DMS79 treated with DMSO at 0.1 percent for 48 hours (cell line): ENCODE measurements at places on chromosomes 2 and 18.

GRCh38 chr2:120746144-120746543 lies 10.5 kb downstream of the GLI2 start:
- no peak for DNase-seq

GRCh38 chr2:177476897-177477296 lies 84.3 kb downstream of the AGPS start:
- no peak for DNase-seq

DNA sequence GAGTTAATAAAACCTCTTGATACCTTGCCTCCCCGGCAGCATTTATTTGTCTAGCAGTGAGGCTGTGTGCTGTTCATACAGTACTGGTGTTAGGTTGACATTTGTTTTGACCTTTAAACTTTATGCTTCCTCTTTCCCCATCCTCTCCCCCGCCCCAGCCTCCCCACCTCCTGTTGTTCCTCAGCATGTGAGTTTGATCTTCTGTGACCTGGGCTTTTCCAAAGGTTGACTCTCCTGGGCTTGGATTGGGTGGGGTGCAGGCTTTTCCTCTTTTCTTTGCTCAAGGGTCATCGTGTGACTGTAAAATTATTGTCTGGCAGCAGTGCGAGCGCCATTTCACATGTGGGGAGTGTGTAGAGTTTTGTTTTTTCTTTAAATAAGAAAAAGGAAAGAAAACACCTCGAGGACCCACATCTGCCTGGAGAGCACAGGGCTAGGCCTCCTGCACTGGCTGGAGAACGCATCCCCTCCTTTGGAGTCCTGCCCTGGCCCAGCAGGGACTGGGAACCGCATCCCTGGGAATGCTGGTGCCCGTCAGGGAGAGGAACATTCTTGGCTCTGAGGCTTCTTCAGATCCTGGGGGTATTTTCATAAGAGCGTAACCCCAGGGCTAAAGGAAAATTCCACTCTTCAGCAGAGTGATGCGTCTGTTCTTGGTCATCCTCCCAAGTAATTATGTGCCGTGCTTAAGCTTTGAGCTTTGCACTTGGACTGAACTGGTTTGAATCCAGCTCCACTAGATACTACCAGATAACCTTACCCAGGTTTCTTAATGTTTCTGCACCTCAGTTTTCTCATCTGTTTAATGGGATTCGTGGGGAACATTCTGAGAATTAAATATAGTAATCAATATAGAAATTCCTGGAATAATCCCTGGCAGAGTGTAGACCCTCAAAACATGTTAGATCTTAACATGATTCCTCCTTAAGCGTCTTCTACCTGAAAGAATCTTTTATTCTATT lies 91.5 kb downstream of the SETBP1 start:
- DNase-seq = no peak

- DNase-seq = peak; percentile 19
Measured at GRCh38 chr2:108215794-108216211, 24.0 kb upstream of the SULT1C3 start.

DNA sequence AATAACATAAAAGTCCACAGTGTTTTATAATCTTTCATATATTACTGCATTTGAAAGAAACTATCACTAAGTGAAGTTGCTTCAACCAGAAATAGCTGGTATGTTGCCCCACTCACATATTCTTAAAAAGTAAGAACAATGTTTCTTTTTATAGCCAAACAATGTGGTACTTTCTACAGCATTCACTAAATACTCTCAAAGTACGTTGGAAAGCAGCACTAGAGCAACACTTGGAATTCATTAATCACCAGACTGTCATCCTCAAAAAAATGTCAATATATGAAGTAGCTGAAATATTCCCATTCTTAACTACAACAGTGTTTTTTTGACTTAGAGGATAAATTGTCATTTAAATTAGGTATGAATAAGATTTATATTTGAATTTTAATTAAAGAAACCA lies 32.8 kb downstream of the COBLL1 start:
- DNase-seq = no peak

GRCh38 chr18:51739044-51739666 lies 541.7 kb upstream of the MEX3C start:
- no peak for DNase-seq

DNA sequence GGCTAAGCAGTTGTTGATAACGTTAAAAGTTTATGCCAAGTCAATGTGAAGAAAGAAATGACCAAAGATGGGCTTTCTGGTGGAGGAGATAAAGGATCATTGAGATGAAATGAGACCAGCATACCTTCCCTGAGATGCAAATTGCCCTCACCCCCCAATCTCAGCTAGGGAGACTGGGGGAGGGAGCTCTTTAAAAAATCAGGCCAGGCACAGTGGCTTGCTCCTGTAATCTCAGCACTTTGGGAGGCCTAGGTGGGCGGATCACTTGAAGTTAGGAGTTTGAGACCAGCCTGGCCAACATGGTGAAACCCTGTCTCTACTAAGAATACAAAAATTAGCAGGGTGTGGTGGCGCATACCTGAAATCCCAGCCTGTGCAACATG lies 30.9 kb upstream of the KCMF1 start:
- DNase-seq = no peak

DNA sequence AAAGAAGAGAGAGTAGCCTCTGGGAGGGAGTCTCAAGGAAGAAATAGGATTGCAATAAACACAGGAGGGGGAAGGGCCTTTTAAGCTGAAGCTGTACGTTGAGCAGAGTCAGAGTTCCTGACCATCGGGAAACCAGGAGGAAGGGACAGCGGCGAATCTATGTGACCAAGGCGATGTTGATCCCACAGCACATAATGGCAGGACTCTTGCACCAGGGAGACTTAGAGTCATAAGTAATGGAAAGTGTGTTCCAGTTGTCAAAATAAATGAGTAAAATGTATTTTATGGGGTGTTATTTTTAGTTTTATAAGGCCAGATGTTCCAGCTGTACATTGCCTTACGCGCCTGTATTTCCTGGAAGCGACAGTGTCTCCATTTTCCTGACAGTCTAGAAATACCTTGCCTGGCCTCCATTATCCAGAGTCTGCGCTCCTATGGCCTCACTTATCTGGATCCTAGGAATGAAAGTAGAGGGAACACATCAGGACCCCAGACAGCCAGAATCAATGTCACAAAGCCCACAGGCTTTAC lies 152.8 kb upstream of the COPS8 start:
- no peak for DNase-seq

- DNase-seq = peak; percentile 89
Measured at GRCh38 chr2:53575721-53576124, 191.9 kb upstream of the CHAC2 start.

- no peak for DNase-seq
Measured at GRCh38 chr18:27604583-27604982, 419.5 kb upstream of the CHST9 start.

DNA sequence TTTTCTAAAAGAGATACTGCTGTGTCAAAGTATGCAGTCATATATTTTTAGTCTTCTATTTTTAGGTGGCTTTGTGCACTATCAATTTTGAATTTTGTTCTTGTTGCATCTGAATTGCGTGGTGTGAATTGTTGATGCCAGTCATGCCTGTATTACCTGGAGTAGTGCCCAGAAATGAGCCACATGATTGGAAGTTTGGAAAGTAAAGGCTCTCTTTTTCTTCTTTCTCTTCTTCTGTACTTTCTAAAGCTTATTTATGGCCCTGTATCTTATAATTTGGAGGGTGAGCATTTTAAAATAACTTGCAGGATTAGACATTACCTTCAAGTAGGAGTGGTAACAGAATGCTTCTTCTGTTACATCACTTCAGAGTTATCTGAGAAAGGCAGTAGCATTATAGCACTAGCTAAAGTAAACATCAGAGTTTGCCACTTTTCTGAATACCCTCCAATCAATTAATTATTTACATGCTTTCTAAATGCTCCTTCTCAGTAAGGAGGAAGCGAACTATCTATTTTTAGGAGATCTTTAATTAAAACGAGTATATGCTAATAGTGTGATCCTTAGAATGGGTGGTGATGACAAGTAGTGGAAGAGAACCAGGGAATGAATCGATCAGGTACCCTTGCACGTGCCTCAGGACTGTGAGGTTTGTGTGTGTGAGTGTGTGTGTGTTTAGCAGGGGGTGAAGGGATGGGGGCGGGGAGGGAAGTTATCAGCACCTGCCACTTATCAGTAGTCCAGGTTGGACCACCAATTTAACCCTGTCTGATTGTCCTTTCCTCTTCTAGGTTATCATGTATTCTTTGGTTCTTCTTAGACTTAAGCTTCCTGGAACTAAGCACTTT lies 112.5 kb downstream of the MAP3K20 start:
- DNase-seq = peak; percentile 83

DNA sequence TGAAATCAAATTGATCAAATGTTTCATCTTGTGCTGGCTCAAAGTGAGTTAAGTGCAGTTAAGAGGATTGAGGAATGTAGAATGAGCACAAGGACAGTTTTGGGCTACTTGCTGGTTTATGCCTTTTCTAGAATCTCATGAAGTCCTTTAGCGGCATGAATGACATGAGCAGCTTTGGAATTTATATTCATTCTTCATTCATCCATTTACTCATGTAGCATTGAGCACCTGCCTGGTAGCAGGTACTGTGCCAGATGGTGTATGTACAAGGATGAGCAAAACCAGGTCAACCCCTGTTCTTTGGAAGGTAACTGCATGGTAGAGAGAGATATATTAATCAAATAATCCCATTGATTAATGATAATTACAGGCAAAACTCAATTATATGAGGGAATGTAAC lies 1.2 kb downstream of the ICOS start:
- no peak for DNase-seq

- DNase-seq = peak; percentile 33
Measured at GRCh38 chr2:37679072-37679695, 7.7 kb upstream of the CDC42EP3 start.

- no peak for DNase-seq
Measured at GRCh38 chr2:126634273-126634861, 21.6 kb upstream of the GYPC start.

DNA sequence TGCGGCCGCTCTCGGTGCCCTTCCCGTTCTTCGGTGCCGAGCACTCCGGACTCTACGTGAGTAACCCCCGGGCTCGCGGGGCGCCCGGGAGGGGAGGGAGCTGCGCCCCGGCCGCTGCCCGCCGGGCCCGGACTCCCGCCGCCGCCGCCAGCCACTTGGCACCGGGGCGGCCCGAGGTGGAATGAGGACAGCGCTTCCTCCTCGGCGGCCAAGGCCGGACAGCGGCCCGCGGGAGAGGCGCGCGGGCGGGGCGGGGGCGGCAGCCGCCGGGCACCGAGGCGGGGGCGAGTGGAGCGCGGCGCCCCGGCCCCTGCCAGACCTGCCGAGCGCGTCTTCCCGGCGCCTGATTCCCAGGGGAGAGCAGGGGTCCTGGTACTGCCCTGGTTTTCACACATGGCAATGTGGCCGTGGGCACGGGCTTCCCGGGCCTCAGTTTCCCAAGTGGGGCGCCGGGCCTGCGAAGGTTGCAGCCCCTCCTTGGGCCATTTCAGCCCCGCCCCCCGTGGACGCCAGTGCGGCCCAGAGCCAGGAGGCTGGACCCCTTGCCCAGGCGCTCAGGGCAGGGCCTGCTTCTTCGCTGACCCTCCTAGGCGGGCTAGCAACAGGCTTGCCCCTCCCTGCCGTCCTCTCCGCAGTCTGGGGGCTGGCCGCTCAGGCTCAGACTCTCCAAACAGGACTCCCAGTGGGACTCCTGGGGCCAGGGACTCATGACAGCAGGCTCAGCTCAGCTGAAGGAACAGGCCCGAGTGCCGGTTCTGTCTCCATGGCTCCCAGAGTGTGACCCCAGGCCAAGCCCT lies 775 bp downstream of the SNED1 start:
- DNase-seq = no peak

DNA sequence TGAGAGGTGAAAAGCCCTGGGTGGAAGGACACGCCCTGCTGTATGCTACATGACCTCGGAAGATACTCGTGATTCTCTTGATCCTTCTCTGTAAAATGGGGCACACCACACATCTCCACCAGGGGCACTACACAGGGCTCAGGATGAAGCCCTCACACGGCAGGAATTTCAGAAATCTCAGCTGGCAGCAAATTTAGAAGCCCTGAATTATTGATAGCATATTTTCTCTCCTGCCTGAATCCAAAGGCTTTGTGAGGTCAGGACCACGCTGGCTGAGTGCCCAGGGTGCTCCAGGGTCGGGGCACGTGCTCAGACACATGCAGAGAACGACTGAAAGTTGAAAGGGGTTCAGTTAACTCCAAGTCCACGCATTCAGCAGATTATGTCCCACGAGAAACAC lies 42.1 kb upstream of the GALR1 start:
- DNase-seq = peak; percentile 25

- no peak for DNase-seq
Measured at GRCh38 chr18:62807396-62807795, 92.1 kb downstream of the PHLPP1 start.

GRCh38 chr2:109253217-109253616 lies 124.2 kb downstream of the SH3RF3 start:
- DNase-seq = no peak

- DNase-seq = no peak
Measured at GRCh38 chr2:232568161-232568560, 17.7 kb downstream of the EIF4E2 start.

- no peak for DNase-seq
Measured at GRCh38 chr18:13545514-13545913, 180.8 kb downstream of the FAM210A start.

GRCh38 chr2:105788670-105789290 lies 44.1 kb downstream of the NCK2 start:
- DNase-seq = no peak

- DNase-seq = no peak
Measured at GRCh38 chr2:210207929-210208328, 17.3 kb downstream of the ACADL start.

DNA sequence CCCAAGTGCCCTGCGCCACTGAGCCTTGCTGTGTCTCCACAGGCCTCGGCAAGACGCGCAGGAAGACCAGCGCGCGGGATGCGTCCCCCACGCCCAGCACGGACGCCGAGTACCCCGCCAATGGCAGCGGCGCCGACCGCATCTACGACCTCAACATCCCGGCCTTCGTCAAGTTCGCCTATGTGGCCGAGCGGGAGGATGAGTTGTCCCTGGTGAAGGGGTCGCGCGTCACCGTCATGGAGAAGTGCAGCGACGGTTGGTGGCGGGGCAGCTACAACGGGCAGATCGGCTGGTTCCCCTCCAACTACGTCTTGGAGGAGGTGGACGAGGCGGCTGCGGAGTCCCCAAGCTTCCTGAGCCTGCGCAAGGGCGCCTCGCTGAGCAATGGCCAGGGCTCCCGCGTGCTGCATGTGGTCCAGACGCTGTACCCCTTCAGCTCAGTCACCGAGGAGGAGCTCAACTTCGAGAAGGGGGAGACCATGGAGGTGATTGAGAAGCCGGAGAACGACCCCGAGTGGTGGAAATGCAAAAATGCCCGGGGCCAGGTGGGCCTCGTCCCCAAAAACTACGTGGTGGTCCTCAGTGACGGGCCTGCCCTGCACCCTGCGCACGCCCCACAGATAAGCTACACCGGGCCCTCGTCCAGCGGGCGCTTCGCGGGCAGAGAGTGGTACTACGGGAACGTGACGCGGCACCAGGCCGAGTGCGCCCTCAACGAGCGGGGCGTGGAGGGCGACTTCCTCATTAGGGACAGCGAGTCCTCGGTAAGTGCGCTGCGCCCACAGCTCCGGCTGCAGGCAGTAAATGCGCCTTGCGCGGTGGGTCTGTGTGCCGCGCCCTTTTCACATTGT lies 136.8 kb downstream of the NCK2 start:
- no peak for DNase-seq

DNA sequence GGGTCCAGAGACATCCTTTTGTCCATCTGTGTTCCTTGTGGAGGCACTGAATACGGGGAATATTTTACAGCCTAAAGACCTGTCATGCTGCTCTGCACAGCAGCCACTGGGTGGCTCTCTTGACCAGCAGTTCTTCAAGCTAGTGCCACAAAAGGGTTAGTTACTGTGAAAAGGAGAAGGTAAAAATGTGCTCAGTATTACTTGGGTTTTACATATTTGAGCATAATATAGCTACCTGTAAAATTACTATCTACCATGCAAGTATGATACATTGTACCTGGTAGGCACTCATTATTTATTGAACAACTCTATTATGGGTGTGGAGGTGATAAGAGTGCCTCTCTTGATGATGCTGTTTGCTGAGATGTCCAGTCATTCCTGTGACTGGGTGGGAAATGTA lies 23.6 kb downstream of the FZD5 start:
- peak; percentile 67 for DNase-seq
